ENCODE measurements at places on chromosomes 12 and 14.

DNA sequence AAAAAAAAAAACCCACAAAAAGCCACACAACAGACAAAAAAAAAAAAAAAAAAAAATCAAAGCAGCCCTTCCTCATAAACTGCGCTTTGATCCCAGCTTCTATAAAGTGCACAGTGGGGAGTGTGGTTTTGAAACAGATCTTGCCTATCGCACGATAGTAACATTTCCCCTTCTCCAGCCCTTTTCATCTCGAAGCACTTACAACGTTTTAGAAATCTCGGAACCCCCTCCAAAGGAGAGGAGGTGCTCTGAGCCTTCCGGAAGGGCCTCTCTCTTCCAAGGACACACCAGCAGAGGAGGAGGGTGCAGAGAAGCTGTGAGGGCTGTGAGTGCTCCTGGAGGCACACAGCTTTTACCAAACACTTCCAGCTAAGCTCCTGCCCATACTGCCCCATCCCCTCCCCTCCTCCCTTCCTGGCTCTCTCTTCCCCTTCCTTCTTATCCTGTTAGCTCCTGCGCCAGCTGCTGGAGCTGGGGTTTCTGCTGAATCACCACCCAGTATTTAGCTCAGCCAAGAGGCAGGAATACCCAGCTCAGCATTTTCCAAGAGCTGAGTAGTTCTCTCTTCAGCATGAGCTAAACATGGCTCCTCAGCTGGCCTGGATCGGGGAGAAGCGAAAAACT is 28.4 kb downstream of the SLC7A8 start:
- no peak for DNase-seq

GRCh38 chr12:1277905-1278304 is 286.9 kb downstream of the ERC1 start:
- peak; percentile 42 for DNase-seq

DNA sequence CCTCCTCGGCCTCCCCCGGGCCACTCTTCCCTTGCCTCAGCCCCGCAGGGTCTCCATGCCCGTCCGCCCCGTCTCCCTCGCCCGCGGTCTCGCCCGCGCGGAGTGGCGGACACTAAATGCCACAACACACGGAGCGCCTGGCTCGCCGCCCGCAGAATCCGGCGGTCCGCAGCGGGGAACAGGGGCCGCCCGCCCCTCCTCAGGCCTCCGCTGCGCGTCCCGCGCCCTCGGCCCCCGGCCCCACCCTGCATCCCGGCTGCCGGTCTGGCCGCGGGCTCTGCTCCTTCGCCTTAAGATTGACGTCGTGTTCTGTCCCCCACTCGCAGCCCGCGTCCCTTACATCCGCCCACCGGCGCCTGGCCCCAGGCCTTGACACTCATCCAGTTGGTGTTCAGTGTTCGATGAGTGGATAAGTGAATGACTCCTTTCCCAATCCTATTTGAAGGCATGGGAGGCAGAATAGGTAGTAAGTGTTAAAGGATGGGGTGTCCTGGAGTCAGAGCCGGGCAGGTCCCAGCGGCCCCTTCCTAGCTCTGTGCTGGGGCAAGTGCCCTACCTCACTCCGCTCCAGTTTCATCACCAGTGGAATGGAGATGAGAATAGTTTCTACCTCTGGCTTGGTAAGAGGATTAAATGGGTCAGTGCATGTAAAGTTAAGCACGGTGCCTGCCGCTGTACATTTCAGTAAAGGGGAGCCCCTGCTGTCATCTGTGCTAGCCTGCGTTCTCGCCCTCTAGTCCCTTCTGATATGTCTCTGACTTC is 622 bp downstream of the TECPR2 start:
- DNase-seq: peak; percentile 41

GRCh38 chr12:107894589-107894988 is 120.1 kb downstream of the ASCL4 start:
- no peak for DNase-seq

DNA sequence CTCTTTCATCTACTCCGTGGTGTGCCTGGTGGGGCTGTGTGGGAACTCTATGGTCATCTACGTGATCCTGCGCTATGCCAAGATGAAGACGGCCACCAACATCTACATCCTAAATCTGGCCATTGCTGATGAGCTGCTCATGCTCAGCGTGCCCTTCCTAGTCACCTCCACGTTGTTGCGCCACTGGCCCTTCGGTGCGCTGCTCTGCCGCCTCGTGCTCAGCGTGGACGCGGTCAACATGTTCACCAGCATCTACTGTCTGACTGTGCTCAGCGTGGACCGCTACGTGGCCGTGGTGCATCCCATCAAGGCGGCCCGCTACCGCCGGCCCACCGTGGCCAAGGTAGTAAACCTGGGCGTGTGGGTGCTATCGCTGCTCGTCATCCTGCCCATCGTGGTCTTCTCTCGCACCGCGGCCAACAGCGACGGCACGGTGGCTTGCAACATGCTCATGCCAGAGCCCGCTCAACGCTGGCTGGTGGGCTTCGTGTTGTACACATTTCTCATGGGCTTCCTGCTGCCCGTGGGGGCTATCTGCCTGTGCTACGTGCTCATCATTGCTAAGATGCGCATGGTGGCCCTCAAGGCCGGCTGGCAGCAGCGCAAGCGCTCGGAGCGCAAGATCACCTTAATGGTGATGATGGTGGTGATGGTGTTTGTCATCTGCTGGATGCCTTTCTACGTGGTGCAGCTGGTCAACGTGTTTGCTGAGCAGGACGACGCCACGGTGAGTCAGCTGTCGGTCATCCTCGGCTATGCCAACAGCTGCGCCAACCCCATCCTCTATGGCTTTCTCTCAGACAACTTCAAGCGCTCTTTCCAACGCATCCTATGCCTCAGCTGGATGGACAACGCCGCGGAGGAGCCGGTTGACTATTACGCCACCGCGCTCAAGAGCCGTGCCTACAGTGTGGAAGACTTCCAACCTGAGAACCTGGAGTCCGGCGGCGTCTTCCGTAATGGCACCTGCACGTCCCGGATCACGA is 2.2 kb downstream of the SSTR1 start:
- DNase-seq: peak; percentile 1

DNA sequence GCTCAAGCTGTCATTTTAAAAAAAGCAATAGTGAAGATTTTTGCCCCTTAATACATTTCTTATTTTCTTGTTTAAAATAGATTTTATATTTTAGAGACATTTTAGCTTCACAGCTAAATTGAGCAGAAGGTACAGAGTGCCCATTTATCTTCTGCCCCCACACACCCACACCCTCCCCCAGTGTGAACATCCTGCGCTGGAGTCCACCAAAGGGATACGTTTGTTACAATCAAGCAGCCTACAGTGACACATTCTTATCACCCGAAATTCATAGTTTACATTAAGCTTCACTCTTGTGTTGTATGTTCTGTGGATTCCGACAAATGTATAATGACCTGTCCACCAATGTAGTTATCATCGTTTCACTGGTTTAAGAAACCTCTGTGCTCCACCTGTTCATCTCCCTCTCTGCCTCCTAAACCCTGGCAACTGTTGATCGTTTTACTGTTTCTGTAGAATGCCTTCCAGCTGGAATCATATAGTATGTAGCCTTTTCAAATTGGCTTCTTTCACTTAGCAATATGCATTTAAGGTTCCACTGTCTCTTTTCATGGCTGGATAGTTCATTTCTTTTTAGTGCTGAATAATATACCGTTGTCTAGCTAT is 91.0 kb upstream of the TRAF3 start:
- DNase-seq: no peak

GRCh38 chr12:53234271-53234914 is 2.4 kb upstream of the RARG start:
- DNase-seq: no peak

DNA sequence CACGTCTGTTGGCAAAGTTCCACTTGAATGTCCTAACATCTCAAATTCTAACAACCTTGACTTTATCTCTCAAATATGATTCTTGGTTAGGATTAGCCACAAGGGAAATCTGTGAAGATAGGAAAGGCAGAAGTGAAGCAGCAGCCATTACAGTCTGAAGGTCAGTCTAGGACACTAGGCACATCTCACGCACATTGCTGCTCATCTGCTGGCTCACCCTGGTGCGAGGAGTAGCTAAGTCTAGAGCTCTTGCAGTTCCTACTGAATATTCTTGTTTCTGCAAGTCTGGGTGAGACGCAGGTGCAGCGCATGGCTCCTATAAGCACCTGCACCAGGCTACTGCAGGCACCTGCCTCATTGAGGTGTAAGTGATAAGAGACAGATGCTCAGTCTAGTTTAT is 6.4 kb upstream of the SLC25A3 start:
- DNase-seq: no peak

DNA sequence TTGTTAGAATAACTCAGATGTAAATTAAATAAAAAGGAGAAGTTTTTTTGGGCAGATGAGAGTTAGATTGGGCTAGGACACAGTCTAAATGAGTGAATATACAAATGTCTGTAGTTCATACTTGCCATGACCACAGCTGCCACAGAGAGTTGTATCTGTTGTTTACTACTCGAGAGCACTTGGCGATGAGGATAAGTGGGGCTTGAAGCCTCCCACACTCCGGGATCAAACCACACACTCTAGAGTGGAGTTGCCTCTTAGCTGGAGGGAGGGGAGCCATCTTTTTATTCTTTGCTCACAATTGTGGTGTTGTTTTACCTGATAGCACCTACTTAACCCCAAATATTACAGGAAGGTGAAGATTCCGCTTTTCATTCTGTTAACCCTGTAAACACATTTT is 27.5 kb downstream of the BEST3 start:
- no peak for DNase-seq

DNA sequence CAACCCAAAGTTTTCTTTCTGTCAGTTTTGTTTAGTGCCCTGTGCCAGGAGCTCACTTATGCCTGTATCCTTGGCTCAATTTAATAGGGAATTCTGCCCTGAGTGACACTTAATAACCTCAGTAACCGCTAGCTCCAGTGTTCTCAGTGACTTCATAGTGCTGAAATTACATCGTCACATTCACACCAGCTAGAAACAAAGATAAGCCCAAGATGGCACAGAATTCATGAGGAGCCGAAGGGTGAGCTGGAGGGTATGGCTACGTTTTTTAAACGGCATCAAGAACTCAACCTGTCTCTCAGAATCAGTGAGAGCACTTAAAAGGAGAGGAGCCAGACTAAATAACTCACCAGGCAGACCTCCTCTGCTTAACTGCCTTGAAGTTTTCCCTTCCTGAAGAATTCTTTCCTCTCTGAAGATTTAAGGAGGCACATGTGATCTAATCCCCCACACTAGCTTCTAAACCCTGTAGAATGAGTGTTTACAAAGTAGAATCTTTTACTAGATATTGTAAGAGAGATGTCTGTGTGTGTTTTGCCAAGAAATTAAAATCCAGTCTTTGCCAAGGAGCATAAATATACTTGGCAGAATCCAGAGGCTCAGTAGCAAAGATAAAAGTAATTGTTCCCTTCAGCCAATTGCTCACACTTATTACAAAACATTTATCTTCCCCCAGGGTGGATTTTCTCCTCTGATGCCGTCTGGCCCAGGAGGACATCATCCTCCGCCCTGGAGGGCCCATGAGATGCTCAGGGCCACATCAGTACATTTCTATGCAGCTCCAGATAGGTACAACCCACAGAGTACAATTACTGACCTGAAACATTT is 37.3 kb downstream of the PTGER2 start:
- peak; percentile 42 for DNase-seq

DNA sequence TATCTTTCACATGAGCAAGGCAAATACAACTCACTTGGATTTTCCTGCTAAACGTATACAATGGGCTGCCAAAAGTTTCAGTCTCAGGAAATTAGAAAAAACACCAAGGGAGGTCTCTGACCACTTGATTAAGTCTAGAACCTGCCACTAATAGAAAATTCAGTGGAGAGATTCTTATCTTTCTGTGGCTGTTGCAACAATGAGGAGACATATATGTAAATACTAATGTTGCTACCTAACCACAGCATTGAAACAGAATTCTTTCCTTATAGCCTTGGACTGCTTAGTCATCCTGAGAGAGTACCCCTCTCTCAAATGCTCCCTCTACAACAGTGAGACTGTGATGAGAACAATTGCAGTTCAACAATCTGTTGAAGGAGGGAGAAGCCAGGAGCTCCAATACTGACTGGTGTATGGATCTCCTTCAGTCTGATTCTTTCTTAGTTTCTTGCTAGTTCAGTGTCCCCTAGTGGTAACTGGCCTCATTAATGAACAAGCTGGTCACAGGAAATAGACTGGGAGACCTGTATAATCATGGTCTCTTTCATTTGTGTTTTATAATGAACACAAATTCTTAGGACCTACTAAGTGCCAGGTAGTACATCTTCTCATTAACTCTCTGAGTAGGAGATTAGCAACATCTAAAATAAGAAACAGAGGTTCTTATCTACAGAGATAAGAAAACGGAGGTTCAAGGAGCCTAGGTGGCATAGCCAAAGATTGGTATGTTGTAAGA is 164.5 kb downstream of the SLC38A4 start:
- DNase-seq: no peak

DNA sequence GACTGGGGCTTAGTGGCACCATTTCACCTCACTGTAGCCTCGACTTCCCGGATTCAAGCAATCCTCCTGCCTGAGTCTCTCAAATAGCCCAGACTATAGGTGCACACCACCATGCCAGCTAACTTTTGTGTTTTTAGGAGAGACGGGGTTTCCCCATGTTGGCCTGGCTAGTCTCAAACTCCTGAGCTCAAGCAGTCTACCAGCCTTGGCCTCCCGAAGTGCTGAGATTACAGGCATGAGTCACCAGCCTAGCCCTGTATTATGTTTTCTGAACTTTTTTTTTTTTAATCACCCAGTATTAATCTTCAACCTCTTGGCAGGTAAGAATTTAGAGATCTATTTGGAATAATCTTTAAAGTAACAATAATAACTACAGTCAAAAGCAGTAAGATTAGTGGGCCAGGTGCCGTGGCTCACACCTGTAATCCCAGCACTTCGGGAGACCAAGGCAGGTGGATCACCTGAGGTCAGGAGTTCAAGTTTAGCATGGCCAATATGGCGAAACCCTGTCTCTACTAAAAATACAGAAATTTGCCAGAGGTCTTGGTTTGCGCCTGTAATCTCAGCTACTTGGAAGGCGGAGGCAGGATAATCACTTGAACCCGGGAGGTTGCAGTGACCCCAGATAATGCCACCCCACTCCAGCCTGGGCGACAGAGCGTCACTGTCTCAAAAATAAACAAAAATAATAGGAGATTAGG is 8.6 kb downstream of the NANOG start:
- DNase-seq: no peak

- DNase-seq: peak; percentile 7
Measured at GRCh38 chr12:22101749-22102243, 55.8 kb downstream of the CMAS start.

GRCh38 chr12:67362526-67362925 is 93.4 kb downstream of the CAND1 start:
- no peak for DNase-seq

DNA sequence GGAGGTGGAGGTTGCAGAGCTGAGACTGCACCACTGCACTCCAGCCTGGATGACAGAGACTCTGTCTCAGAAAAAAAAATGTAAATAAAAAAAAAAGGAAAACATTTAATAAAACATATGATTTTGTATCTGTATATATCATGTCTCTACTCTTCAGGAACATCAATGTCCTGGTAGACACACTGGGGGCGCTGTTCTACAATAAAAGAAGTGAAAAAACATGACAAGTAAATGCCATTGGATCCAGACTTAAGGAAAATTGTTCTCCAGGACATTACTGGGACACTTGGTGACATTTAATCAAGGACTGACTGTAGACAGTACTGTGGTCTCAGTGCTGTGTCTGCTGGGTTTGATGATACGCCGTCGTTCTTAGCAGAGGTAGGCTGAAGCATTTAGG is 15.5 kb upstream of the KLC1 start:
- DNase-seq: no peak

- DNase-seq: no peak
Measured at GRCh38 chr14:29459969-29460560, 467.6 kb downstream of the PRKD1 start.

GRCh38 chr12:42145197-42145549 is 499 bp upstream of the GXYLT1 start:
- DNase-seq: no peak

GRCh38 chr14:68124979-68125731 is 305.6 kb downstream of the RAD51B start:
- no peak for DNase-seq

Data from activated naive CD8-positive, alpha-beta T cell treated with anti-CD3 and anti-CD28 coated beads for 36 hours (primary cell).